OCI-M1 (cell line): ENCODE measurements at places on chromosomes 12 and 14.
A peak's percentile ranks its signal among the peaks of the same experiment; 100 is the strongest.

DNA sequence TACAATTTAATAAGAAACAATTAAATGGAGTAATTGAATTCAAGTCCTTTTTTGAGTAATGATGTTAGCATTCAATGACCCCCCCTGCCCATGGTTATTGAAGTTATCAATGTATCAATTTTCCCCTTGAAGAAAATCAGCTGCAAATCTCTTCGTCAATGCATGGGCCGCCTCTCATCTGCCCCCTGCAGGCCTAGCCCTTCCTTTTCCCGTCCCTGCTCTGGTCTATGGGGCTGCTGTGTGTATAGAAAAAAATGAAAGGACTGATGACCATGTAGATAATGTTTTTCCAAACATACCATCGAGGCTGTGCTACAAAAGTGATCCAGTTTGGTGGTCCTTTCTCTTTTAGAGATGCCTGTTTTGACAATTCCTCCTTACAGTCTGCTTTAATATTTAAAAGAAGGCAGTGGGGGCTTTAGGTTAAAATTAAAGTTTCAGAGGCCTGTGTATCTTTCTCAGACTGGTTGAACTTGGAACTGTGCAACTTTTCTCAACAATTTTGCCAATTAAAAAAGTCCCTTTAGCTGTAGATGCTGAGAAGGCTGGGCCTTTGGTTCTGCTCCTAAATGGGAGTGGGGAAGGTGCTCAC is 98.4 kb downstream of the APAF1 start:
- peak; percentile 64 for DNase-seq

GRCh38 chr12:33182485-33182884 is 257.1 kb downstream of the SYT10 start:
- DNase-seq, result peak; percentile 55

DNA sequence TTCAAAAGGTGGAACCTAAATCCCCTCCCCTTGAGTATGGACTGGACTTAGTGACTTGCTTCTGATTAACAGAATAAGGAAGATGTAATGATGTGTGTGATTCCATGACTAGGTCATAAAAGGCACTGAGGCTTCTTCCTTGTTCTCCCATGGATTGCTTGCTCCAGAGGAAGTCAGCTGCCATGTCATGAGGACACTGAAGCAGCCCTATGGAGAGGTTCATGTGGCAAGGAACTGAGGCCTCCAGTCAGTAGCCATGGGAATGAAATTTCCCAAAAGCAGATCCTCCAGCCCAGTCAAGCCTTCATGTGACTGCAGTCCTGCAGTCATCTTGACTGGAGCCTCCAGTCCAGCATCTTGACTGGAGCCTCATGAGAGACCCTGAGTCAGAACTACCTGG is 10.7 kb downstream of the TMBIM4 start:
- DNase-seq, result no peak

GRCh38 chr12:9208229-9208628 is at the start of gene PZP:
PZP (minus strand) TSS chr12:9208395; CDS start chr12:9208341, 54 bp downstream.
- DNase-seq, result no peak

- no peak for DNase-seq
Measured at GRCh38 chr12:52254180-52254964, 20.1 kb upstream of the KRT86 start.

DNA sequence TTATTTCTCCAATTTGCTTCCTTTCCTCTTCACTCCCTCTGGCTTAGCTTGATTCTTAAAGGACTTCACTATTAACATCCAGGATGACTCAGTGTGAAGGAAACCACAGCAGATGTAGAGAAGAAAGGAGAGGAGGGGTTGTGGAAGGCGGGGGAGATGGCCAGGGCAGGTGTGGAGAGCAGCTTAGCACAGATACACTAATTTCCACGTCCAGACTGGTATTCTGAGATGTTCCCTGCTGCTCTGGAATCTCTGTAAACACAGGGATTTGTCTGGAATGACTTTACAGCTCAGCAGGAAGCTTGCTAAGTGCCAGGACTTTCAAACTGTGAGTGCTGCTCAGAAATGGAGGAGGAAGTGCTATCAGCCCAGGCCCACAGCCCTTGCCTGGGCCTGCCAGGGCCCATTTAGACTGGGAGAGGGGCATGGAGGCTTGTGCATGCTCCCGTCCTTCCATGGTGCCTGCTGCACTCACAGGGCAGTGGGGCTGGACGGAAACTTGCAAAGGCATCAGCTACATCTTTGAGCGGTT is 202.5 kb upstream of the DDHD1 start:
- DNase-seq, result peak; percentile 19

DNA sequence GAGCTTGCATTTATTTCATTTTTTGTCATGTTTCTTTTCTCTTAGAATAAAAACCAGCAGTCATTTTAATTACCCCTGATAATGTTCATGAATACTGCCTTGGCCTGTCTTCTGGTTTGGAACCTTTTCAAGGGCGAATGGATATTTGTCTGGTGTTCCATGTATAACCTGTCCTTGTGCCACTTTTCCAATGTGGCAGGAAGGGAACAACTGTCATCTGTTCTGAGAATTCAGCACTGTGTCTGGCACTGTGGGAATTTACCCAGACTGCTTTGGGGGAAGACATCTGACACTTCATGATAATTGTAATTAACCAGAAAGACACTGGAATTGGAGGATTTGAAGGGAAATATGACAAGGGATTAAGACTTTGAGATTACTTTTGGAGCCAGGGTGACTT is 352.8 kb downstream of the APAF1 start:
- DNase-seq, result no peak

- no peak for DNase-seq
Measured at GRCh38 chr12:52324153-52324444, 2.9 kb upstream of the KRT83 start.

GRCh38 chr12:10861366-10861765 is 12.1 kb upstream of the PRR4 start:
- DNase-seq, result no peak

DNA sequence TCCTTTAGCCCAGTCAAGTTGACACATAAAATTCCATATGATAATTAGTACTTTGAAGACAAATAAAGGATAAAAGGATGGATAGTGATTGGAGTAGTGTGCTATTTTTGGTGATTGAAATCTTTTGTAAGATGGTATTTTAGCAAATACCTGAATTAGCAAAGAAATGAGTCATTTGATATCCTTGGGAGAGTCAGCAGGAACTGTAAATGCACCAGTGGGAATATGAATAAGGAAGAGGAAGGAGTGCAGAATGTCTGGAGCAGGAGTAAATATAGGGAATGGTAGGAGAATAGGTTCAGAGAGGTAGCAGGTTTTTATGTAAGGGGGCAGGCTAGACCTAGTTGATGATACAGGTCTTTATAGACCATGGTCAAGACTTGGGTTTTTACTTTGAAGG is 75.0 kb downstream of the TRMT5 start:
- DNase-seq, result no peak

DNA sequence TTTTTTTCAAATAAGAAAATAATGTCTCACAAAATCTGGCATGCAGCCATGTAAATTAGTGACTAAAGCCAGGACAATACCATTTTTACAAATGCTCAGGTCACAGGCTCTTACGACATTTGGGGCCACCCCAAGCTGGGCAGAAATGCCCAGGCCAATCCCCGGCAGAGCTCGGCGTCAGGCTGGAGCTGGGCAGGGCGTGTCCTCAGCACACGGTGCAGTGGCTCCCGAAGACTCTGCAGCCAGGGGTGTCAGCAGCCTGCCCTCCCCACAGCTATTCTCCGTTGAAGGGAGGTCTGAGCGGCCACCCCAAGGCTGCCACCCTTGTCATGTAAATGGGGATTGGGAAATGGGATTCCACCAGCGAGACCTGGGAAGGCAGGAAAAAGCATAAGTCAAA is 158.6 kb downstream of the DICER1 start:
- DNase-seq, result no peak

GRCh38 chr12:130560321-130560720 is 155.8 kb downstream of the RIMBP2 start:
- no peak for DNase-seq

DNA sequence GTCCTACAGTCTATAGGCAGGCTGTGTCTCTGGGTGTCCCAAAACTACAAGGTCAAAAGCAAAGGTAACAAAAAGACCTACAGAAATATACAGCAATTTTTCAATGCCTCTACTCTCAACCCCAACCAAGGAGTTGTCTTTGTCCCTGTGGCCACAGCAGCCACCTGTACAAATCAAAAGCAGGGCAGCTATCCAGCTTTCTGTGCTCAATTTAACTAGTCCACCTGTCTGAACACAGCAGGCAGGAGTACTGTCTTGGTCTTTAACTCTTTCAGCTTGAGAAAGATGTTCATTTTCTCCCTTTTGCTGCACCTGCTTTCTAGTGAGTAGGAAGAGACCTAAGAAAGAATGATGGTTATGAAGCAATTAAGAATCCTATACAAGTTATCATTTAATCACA is 19.7 kb downstream of the GDF11 start:
- DNase-seq, result no peak

- DNase-seq, result peak; percentile 48
Measured at GRCh38 chr12:115380546-115381120, 696.7 kb upstream of the TBX3 start.

DNA sequence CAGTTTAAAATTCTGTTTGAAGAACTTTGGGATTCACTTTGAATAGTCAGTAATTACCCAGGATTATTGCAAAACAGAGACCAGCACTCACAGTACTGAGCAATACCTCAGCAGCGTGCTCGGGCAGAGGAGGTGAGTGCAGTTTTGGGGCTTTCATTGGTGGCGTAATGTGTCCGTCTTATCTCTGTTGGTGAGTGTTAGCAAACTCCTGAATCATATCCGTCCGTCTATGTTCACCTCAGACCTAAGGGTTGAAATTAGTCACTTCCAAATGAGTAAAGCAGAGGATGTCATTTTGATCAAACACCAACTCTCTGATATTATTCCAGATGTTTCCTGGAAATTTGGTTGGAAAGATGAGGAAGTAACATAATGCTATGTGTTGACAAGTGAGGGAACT is 82.8 kb downstream of the BORCS5 start:
- no peak for DNase-seq

- no peak for DNase-seq
Measured at GRCh38 chr14:77032491-77032843, 4.0 kb upstream of the IRF2BPL start.

- DNase-seq, result no peak
Measured at GRCh38 chr12:103834942-103835341, 6.1 kb downstream of the NT5DC3 start.

DNA sequence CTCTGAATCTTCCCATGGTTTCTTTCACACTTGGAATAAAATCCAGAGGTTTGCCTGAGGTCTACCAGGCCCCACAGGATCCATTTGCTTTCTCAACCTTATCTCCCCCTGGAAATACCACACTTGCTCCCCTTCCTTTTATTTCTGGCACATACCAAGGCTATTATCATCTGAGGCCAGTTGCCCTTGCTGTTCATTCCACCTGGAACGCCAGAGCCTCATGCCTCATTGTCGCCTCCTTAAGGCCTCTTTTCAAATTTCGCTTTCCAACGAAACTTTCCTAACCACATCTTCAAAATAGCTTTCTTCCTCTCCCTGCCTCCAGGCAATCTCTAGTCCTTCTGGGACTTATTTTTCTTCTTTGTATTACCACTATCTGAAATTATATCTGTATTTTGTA is 11.2 kb upstream of the LRIG3 start:
- no peak for DNase-seq

- no peak for DNase-seq
Measured at GRCh38 chr12:21998295-21998694, 47.7 kb upstream of the CMAS start.

GRCh38 chr12:106297681-106298080 is 4.9 kb upstream of the TCP11L2 start:
- DNase-seq, result no peak

GRCh38 chr12:94175763-94176668 is 27.6 kb downstream of the PLXNC1 start:
- DNase-seq, result no peak

GRCh38 chr14:34368115-34368970 is 93.7 kb downstream of the SPTSSA start:
- peak; percentile 53 for DNase-seq

GRCh38 chr12:43112101-43112920 is 439.7 kb downstream of the ADAMTS20 start:
- DNase-seq, result peak; percentile 91

- DNase-seq, result no peak
Measured at GRCh38 chr12:51896236-51896635, 8.3 kb downstream of the ANKRD33 start.

DNA sequence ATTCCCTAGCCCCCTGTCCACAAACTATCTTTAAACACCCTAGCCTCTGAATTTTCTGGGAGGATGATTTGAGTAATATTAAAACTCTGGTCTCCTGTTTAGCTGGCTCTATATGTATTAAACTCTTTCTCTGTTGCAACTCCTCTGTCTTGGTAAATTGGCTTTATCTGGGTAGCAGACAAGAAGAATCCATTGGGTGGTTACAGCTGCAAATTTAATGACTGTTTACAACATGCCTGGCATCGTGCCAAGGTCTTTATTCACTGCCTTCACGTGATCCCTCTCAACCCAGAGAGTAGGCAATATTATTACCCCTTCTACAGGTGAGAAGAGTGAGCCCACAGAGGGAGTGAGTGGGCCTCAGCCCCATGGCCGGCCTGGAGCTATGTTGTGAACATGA is 77.8 kb upstream of the MYL2 start:
- DNase-seq, result peak; percentile 3

GRCh38 chr14:54186821-54187763 is 209.7 kb upstream of the CDKN3 start:
- DNase-seq, result no peak

GRCh38 chr14:22388669-22389595 is 200.1 kb downstream of the DAD1 start:
- no peak for DNase-seq

GRCh38 chr12:122672515-122672914 is 30.6 kb downstream of the HCAR2 start:
- no peak for DNase-seq

DNA sequence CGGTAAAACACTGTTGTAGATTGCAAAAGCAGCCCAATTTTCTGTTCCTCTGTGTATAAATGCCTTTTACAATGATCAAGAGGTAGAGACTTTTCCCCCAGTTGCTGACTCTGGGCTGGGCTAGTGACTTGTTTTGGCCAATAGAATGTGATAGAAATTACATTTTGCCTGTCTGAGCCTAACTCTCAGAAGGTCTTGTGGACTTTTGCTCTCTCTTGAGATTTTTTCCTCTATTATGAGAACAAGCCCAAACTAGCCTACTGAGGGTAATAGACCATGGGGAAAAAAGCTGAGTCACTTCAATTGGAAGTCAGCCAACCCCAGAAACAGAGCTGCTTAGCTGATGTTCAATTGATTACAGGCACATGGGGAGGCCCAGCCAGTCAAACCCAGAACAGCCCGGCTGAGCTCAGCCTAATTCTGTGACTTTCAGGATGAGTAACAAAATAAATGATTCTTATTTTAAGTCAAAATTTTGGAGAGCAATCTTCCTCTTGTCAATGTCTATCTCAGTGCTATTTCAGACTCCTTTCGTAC is 61.4 kb downstream of the MYF5 start:
- peak; percentile 96 for DNase-seq

DNA sequence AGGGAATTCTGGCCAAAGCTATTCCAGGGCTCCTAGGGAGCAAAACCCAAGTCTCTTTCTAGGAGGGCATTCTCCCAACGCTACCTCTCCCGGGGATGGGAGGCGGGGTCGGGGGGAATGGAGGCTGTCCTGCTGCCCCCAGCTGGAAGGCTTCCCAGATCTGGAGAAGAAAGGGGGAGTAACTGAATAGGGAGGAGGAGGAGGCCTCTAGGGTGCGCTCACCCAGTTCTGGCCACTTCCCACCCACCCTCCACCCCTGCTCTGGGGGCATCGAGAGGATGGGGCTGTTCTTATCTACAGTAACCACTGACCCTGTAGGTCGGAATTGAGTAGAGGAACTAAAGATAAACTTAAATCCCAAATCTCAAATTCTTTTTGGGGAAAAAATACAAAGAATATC is 579 bp upstream of the RNASE1 start:
- peak; percentile 47 for DNase-seq
